ENCODE measurements at places on chromosomes 3 and 15.

DNA sequence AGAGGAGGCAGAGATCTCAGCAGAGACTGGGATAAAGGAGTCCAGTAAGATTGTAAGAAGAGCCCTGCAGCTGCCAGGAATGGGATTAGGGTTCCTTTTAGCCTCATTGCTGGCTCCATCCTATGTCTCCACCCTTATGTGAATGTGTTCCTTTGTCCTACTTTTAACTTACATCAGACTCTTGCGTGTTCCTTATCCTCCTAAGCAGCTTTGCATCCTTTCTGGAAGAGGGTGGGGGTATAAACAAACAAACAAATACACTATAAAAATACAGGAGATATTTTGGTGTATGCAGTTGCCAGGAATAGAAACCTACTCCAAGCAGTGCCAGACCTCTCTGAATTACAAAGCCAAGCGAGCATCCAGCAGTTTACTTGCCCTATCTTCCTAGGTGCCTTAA is 194.7 kb downstream of the ADAMTS9 start:
- no peak for DNase-seq

DNA sequence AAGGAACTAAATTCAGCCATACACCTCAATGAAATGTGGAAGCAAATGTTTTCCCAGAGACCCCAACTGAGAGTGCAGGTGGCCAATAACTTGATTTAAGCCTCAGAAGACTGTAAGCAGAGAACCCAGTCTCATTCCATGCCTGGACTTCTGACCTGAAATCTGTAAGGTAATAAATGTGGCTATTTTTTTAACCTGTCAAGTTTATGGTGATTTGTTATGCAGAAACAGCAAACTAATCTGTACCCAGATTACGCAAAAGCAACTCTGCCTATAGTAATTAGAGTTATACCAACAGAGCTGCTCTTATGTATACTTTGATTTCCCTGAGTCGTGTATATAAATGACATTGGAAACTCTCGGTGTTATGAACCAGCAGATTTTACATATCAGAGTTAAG is 534.0 kb upstream of the NAALADL2 start:
- DNase-seq, result no peak

- no peak for DNase-seq
Measured at GRCh38 chr3:112467539-112467938, 31.7 kb downstream of the BTLA start.

- no peak for DNase-seq
Measured at GRCh38 chr3:5138214-5138981, 16.3 kb downstream of the ARL8B start.

- no peak for DNase-seq
Measured at GRCh38 chr15:90271459-90272166, 6.1 kb downstream of the NGRN start.

All from ovary (tissue), 10 donors.